ENCODE measurements at places on chromosomes 3 and 15. TPM values are rescaled to one million over a fixed set of nuclear protein-coding genes. Genes with fewer than 3 reads are reported as not detected.

Gene ZBTB11
- 9.8 TPM for total RNA-seq

Gene PPM1M
- total RNA-seq, result 8.4 TPM

Gene HYAL1
- 66.5 TPM for total RNA-seq

Gene GOLGA8H
- total RNA-seq, result not detected

Gene UNC13C
- total RNA-seq, result 0.03 TPM

Gene SLC9C1
- 1.7 TPM for total RNA-seq

Gene CCR1
- 2.7 TPM for total RNA-seq

Gene EHD4
- total RNA-seq, result 47.2 TPM

Gene HTR3E
- total RNA-seq, result not detected

Gene KLHL40
- 0.11 TPM for total RNA-seq

Gene A4GNT
- not detected for total RNA-seq

Gene IL5RA
- 1.0 TPM for total RNA-seq

Gene MYLK
- 10.1 TPM for total RNA-seq

Gene GCSAM
- not detected for total RNA-seq

Gene ABI3BP
- 28.8 TPM for total RNA-seq

Gene SLC51B
- total RNA-seq, result not detected

Gene GMNC
- total RNA-seq, result 2.9 TPM

Gene ZMYND10
- not detected for total RNA-seq

All from Right ventricle myocardium superior (tissue), 1 donor.